ENCODE measurements at places on chromosomes 12 and 14. TPM values are rescaled to one million over a fixed set of nuclear protein-coding genes. Genes with fewer than 3 reads are reported as not detected.

RASSF9 gene
- not detected for total RNA-seq

RNF212B gene
- total RNA-seq, result not detected

ANO4 gene
- not detected for total RNA-seq

CLEC9A gene
- total RNA-seq, result not detected

GRCh38 chr14:99540196-99541032 lies 59.2 kb downstream of the CCNK start:
- DNase-seq, result no peak
- no peak overlapping the region for H3K4me3 ChIP-seq
- no peaks in the 10 kb centered on the region for H3K27me3 ChIP-seq
- no peaks in the 10 kb centered on the region for H3K36me3 ChIP-seq
- no peak overlapping the region for H3K27ac ChIP-seq
- H3K4me1 ChIP-seq, result peaks cover 3% of the 10 kb centered on the region

DNA sequence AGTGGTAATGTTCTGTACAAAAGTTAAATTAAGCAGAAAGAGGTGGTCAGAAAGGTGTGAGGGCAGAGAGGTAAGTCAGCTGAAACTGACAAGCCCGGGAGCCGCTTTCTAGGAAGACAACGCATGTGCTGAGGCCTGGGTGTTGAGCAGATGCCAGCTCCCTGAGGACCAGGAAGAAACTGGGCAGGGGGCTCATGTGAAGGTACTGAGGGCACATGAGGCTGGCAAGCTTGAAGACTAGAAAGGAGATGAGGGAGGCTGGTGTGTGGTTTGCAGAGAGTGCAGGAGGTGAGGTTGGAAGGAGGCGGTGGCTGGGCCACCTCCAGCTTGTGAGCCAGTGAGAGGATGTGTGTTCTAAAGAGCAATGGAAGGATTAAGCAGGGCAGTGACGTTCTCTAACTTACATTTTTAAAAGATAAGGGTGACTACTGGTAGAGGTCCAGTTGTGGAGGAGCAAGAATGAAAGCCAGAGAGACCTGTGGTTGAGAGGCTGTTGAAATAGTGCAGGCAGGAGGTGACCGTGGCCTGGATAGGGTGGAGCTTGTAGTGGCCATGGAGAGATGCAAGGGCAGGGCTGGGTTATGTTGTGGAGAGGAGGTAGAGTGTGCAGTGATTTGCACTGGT lies 29.1 kb downstream of the ZNF664 start:
- no peaks in the 10 kb centered on the region for H3K36me3 ChIP-seq
- no peak for DNase-seq
- H3K4me3 ChIP-seq, result no peak overlapping the region
- peaks cover 17% of the 10 kb centered on the region for H3K4me1 ChIP-seq
